Activated CD8-positive, alpha-beta memory T cell treated with anti-CD3 and anti-CD28 coated beads for 1 hour (primary cell): ENCODE measurements at places on chromosomes 7 and 10.

DNA sequence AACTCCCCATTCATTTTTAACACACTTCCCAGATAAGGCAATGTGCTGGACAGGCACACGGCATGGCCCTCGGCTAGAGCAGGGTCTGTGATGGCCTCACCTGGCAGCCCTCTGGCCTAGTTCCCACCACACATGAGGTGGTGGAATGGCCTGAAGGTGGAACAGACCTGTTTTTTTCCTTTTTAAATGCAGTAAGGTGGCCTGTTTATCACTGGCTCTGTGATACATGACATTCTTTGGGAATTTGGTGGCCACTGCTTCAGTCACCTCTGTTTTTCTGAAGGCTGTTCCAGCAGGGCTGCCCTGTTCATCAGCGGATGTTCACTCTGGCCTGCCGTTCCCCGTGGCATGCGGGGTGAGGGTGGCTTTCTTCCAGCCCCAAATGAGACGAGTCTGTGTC, 36.6 kb downstream of the SHH start:
- no peak for DNase-seq

- DNase-seq, result no peak
Observed at GRCh38 chr7:50656141-50656895, 91.1 kb upstream of the DDC start.

GRCh38 chr7:22316914-22317313, 40.0 kb downstream of the RAPGEF5 start:
- no peak for DNase-seq

GRCh38 chr10:19917751-19918478, 101.7 kb downstream of the PLXDC2 start:
- no peak for DNase-seq

DNA sequence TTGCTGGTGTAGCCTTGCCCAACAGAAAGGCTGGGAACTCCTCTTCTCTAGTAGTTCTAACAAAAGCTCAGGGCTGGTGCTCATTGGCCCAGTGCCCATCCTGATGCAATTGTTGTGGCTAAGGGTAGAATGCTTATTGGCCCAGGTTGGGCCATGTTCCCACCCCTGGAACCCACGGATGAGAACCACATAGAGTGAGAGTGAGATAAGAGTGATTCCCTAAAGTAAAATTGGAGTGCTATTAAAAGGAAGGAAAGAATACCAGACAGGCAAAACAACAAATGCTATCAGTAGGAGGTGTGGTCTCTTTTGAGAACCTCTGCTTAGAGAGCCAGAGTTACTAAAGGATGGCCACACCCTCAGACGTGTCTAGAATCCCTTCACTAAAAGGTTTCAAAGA, 49.2 kb downstream of the LGI1 start:
- DNase-seq, result no peak

DNA sequence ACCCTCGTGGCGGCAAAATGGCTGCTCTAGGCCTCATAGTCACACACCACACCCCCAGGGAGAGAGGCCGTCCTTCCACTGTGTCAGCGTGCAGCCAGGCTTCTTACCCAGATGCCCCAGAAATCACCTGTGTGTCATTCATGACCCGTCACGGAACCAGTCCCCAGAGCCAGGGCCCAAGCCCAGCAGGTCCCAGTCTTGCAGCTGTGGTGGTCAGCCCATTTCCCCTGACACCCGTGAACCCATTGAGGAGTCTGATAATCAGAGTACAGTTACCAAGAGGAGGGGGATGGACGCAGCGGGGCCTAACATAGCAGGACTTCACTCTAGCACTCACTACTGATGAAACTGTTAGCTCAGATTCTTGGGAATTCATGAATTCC, 112.1 kb downstream of the ACTR3B start:
- no peak for DNase-seq

- no peak for DNase-seq
Observed at GRCh38 chr7:132083126-132083525, 493.1 kb downstream of the PLXNA4 start.

DNA sequence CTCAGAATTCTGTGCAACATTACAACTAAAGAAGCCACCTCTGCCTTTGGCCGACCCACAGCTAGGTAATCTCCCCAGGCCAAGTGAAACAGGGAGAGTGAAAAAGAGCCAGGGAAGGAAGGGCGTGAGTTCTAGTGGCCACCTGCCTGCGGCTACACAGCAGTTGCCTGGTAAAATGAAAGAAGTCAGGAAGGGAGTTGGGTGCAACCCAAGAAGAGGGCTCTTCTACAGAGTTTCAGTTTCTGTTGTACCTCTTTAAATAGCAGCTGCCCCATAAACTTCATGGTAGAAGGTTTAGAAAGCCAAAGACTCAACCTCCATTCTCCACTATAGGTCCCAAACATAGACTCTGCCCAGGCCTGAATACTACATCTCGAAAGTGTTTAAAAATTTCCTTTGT, 76.2 kb upstream of the TMEM168 start:
- DNase-seq, result no peak

- DNase-seq, result no peak
Observed at GRCh38 chr10:21572578-21572977, 38.5 kb downstream of the MLLT10 start.

DNA sequence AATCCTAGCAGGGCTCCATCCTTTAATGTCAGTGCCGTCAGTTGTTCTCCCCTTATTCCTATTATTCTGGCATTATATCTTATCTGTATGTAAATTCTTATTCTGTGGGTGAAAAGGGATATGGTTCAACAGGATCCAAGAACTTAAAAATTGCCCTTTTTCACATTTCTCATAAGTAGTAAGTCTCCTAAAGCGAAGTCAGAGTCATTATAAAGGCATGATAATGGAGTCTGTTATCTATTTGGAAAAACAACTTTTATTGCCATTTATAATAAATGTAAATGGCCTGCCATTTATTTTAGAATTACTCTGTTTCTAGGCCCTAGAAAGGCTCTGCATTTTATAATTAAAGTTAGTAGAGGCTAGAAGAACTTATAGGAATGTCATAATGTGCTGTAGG, 31.3 kb downstream of the SDK1 start:
- no peak for DNase-seq

- DNase-seq, result no peak
Observed at GRCh38 chr7:103154042-103154441, 5.1 kb upstream of the NAPEPLD start.

DNA sequence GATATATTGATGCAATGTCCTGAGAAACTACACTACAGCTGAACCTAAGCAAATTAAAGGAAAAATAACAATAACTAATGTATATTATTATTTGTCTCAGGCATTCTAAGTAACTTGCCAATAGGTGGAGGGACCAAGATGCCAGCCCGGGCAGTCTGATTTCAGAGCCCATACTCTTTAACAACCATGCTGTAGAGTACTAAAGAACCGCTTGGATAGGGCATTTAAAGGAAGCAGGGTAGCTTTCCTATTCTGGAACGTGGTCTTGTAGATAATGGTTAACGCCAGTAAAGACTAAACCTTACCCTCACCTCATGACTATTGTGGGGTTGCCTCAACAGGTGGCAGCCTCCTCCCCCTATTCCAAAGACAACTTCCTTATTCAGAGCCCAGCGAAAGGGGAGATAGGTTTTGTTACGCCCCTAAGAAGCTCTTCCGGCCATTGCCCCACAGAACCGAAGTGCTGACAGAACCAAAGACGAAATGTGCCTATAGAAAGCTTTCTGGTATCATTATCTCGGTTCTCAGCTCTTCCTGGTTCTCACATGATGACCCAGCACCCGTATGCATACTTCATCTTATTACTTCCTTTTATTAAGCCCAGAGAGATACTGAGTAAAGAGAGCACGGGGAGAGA, 707 bp upstream of the C1GALT1 start:
- no peak for DNase-seq

DNA sequence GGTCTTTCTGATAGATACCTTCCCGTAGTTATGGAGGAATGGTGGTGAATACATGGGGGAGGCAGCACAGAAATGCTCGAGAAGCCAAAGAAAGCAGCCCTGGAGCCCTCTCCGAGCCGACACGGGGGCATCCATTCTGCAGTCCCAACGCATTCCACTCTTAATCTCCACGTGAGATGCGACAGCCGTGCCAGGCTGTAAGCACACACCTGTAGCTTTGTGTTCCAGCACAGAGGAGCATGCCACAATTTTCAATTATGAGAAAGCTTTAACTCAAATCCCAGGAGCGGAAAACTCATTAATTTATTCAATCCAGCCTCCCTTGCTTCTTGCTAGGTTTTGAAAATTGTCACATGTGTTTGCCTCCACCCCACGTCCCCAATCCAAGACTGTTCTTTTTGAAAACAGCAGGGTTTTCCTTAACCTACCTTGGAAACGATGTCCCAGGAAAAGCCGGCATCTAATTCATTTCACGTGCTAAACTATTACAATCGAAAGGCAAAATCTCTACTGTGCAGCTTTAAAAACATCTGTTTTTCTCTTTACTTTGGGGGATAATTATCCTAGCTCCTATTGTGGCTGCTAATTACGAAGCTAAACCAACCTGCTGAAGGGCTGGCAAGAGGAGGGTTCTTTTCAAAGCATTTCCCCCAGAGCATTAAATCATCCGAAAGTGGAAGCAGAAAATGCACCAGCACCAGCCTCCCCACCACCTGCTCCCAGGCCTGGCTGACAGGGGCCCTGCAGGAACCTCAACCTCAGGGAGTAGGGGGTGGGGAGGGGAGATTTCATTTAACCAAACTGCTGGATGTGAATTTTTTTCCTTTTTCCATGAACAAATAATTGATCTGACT, 56.0 kb upstream of the CHST15 start:
- no peak for DNase-seq

- no peak for DNase-seq
Observed at GRCh38 chr7:2460188-2460587, 16.0 kb downstream of the GRIFIN start.

DNA sequence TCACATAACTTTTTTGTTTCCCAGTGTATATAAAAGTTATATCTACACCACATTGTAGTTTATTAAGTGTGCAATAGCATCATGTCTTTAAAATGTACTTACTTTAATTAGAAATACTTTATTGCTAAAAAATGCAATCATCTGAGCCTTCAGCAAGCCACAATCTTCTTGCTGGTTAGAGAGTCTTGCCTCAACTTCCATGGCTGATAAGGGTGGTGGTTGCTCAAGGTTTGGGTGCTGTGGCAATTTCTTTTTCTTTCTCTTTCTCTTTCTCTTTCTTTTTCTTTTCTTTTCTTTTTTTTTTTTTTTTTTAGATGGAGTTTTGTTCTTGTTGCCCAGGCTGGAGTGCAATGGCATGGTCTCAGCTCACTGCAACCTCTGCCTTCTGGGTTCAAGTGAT, 360.0 kb downstream of the MAGI2 start:
- no peak for DNase-seq

DNA sequence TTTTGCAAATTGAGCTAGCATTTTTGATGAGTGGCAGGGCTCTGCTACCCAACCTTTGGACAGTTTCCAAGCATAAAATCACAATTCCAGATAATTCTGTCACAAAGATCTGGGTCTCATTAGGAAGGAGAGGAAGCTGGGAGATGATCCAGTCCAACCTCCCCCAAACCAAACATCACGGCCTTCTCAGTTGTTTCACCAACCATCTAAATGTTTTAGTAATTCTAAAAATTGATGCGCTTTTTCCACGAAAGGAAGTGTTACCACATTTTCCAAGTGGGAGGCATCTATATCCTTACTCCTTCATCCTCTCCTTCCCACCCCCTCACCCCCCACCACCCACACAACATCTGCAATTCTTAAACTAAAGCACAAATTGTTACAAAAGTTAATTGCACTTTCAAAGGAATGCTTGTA, 108.3 kb downstream of the EGFR start:
- DNase-seq, result no peak

DNA sequence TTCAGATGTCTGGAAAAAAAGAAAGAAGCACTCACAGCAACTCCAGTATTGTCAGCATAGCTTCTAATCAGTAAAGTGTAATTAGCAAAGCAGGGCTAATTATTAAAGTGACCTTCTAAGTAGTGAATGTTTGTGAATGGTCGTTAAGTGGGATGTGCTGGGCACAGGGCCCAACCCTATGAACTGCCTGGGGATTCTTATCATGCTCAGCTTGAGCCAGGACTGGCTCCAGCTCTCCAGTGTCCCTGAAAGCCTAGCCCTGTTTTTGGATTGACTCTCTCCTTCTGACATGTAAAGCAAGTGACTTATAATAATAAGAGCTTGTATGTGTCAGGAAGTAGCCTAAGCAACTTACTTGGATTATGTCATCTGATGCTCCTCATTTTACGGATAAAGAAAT, 9.5 kb upstream of the TBX20 start:
- DNase-seq, result no peak

GRCh38 chr7:149414745-149415390, 46.0 kb downstream of the ZNF777 start:
- DNase-seq, result peak; percentile 47

DNA sequence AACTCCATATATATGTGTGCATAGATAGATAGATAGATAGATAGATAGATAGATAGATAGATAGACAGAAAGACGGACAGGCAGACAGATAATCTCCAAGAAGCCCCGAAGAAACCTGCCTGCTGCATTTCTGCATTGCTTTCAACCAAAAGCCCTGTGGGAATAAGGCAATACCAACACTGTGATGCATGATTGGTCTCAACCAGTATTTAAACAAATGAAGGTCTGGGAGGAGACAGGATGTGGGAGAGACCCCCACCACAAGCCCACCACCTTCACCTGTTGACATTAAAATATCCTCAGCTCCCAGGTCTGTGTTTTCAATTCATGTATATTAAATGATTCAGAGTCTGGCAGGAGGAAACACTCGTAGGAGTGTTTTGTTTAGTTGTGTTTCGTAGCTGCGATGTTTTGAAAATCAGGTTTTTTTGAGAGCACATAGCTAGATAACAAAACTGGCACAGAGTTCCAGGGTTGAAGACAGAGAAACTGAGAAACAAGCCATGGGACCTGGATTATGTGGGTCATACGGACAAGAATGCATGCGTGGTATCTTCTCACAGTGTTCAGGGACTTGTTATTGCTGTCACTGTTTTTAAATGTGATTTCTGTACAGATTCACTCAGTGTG, 200.7 kb upstream of the AHR start:
- DNase-seq, result no peak

GRCh38 chr10:75096749-75097148, 14.7 kb upstream of the SAMD8 start:
- DNase-seq, result no peak

- DNase-seq, result no peak
Observed at GRCh38 chr10:68543004-68543918, 15.9 kb upstream of the SLC25A16 start.

DNA sequence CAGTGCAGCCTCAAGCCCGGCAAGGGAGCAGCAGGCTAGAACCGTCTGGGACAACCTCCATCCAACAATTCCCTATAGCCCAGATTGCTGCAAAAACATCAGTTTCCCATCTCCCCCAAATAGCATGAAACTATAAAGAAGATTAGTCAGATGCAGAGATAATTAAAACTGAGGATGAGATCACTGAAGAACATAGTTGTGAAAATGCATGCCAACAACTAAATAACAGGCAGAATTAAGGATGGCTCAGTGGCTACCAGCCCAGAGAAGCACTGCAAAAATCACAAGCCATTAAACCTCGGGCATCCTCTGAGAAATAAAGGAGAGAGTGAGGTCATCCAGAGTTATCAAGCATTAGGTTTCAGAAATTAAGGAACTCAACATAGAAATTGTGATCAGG, 427.1 kb downstream of the TNS3 start:
- no peak for DNase-seq

DNA sequence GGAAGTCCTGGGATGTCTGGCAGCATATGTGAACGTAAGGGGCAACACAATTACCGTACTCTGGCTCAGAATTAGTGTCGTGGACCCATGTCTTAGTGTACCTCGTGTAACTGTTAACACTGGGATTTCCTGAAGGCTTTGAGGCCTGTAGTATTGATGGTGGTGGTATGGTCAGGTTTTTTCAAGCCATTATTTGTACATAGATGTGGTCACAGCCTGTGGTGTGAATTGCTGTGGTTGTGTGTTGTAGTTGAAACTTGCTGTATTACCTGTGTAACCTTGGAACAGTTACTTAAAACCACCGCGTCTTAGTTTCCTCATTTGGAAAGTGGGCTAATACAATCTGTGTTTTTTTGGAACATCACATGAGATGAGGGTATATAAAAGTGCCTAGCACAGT, 5.3 kb downstream of the EXOC4 start:
- DNase-seq, result no peak
